Effector memory CD4-positive, alpha-beta T cell (primary cell): ENCODE measurements at places on chromosomes 7 and 10.

GRCh38 chr10:86213148-86213547 is 153.4 kb downstream of the GRID1 start:
- H3K4me1 ChIP-seq: no peaks in the 10 kb centered on the region
- H3K27me3 ChIP-seq: no peaks in the 10 kb centered on the region
- H3K27ac ChIP-seq: no peak overlapping the region
- H3K36me3 ChIP-seq: no peaks in the 10 kb centered on the region
- no peak for DNase-seq

GRCh38 chr10:65325913-65326312 is 1599.9 kb upstream of the LRRTM3 start:
- DNase-seq: no peak
- no peaks in the 10 kb centered on the region for H3K27me3 ChIP-seq
- H3K4me1 ChIP-seq: no peaks in the 10 kb centered on the region
- no peaks in the 10 kb centered on the region for H3K36me3 ChIP-seq
- H3K4me3 ChIP-seq: no peak overlapping the region

DNA sequence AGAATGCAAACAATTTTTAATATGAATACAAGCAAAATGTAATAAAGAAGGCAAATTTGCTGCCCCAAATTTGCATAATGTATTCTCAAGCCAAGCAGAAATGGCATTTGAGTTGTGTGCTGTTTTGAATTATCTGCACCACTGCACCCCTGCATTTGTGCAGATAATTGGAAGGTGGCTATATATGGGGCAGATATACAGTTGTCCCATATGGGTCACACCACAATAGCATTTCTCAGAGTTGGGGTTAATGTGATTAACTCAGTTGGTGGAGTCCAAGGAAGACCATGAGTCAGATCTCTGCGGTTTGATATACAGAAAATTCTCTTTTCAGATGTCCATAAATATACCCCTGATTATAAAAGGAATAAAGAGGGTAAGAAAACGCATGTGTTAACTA is 68.9 kb upstream of the EXOC4 start:
- H3K4me3 ChIP-seq: no peak overlapping the region
- no peaks in the 10 kb centered on the region for H3K27me3 ChIP-seq
- no peaks in the 10 kb centered on the region for H3K4me1 ChIP-seq
- H3K27ac ChIP-seq: no peak overlapping the region
- DNase-seq: no peak
- no peaks in the 10 kb centered on the region for H3K36me3 ChIP-seq

- H3K27ac ChIP-seq: no peak overlapping the region
- no peaks in the 10 kb centered on the region for H3K27me3 ChIP-seq
- H3K36me3 ChIP-seq: no peaks in the 10 kb centered on the region
- no peaks in the 10 kb centered on the region for H3K4me1 ChIP-seq
These were observed 205.2 kb downstream of the GLRX3 start for GRCh38 chr10:130341356-130341755.

DNA sequence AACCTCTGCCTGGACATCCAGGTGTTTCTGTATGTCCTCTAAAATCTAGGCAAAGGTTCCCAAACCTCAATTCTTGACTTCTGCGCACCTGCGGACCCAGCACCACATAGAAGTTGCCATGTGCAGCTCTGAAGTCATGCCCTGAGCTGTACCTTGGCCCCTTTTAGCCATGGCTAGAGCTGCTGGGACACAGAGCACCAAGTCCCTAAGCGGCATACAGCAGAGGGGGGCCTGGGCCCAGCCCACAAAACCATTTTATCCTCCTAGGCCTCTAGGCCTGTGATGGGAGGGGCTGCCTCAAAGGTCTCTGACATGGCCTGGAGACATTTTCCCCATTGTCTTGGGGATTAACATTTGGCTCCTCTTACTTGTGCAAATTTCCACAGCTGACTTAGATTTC is 14.6 kb downstream of the TMEM243 start:
- peaks cover 4% of the 10 kb centered on the region for H3K4me1 ChIP-seq
- DNase-seq: no peak
- H3K27me3 ChIP-seq: no peaks in the 10 kb centered on the region

- H3K36me3 ChIP-seq: no peaks in the 10 kb centered on the region
- DNase-seq: no peak
- no peaks in the 10 kb centered on the region for H3K4me1 ChIP-seq
- peaks cover 3% of the 10 kb centered on the region for H3K27me3 ChIP-seq
- no peak overlapping the region for H3K4me3 ChIP-seq
These were observed 40.1 kb downstream of the LYZL2 start for GRCh38 chr10:30589441-30589840.

DNA sequence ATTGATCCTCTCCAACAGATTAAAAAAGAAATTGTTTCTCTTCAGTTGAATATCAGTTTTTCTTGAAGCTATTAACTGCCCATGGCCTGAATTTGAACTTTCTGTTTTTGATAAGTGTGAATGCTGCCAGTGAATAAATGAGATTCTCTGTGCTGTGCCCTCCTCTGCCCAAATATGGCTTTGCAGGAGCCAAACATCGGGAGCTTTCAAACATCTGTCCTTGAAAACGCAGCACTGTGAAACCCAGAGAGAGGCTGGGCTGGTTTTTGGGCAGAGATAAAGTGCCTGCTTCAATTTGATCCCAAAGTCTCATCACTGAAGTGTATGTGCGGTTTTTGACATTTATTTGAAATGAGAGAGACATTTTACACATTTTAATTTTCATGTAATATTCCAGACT is 268.3 kb upstream of the SHH start:
- no peaks in the 10 kb centered on the region for H3K4me1 ChIP-seq
- no peak overlapping the region for H3K4me3 ChIP-seq
- H3K27me3 ChIP-seq: no peaks in the 10 kb centered on the region
- DNase-seq: no peak
- H3K36me3 ChIP-seq: no peaks in the 10 kb centered on the region
- no peak overlapping the region for H3K27ac ChIP-seq

DNA sequence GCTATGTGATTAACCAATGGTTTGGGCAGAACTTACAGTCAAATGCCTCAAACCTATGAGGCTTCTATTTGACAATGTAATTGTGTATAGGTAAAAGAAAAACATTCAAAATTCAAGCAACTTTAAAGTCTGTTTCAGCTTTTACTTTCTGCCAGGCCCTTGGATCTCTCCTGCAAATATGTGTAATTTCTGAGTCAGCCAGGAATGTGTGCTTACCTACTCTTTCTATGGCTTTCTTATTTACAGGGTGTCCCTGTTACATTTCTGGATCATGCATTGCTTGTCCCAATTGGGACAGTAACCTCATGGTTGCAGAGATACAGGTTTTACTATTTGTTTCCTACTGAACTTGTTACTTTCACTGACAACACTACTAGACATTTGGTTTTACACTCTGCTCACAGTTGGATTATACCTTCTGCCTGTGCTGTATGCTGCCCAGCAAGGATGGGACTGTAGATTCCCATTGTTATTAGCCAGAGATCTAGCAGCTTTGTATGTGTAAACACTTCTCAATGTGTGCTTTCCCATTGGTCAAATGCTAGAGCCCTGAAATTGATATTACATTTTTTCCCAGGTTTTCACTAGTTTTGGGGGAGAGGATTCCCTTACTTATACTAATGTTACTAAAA is 355.3 kb downstream of the ARL4A start:
- H3K36me3 ChIP-seq: no peaks in the 10 kb centered on the region
- H3K4me3 ChIP-seq: no peak overlapping the region
- H3K4me1 ChIP-seq: no peaks in the 10 kb centered on the region
- no peak overlapping the region for H3K27ac ChIP-seq

GRCh38 chr7:133843341-133843740 is 283.8 kb upstream of the LRGUK start:
- DNase-seq: no peak
- no peaks in the 10 kb centered on the region for H3K27me3 ChIP-seq
- no peaks in the 10 kb centered on the region for H3K36me3 ChIP-seq
- no peak overlapping the region for H3K27ac ChIP-seq

- no peak overlapping the region for H3K4me3 ChIP-seq
- H3K36me3 ChIP-seq: no peaks in the 10 kb centered on the region
- H3K4me1 ChIP-seq: no peaks in the 10 kb centered on the region
These were observed 130.0 kb upstream of the BTBD16 start for GRCh38 chr10:122140941-122141623.

- H3K27ac ChIP-seq: no peak overlapping the region
- no peak for DNase-seq
- no peak overlapping the region for H3K4me3 ChIP-seq
These were observed 1613.0 kb upstream of the LRRTM3 start for GRCh38 chr10:65312876-65313275.

GRCh38 chr10:43693602-43694001 is 44.9 kb upstream of the ZNF32 start:
- no peak overlapping the region for H3K27ac ChIP-seq
- DNase-seq: no peak
- peaks cover 8% of the 10 kb centered on the region for H3K4me1 ChIP-seq

DNA sequence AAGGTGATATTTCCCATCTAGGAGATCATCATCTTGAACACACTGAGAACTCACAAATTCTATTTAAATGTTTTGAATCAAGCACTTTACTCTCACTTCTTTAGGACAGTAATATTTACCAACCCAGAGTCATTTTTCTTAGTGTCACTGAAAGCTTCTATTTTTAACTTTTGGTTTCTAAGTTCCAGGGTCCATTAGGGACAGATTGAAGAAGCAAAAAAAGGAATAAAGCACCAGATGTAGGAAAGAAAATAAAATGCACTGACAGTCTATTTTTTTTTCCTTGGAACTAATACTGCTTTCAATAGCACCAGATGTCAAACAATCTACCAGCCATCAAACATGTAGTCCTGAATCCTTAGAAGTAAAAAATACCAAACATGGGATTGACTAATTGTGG is 526.7 kb upstream of the LRRN3 start:
- no peak for DNase-seq
- H3K36me3 ChIP-seq: no peaks in the 10 kb centered on the region
- no peaks in the 10 kb centered on the region for H3K4me1 ChIP-seq
- no peaks in the 10 kb centered on the region for H3K27me3 ChIP-seq

GRCh38 chr7:140672382-140673062 is at the start of gene ADCK2:
Gene ADCK2 (plus strand): TSS chr7:140672945. CDS start chr7:140673331, 386 bp downstream.
- no peaks in the 10 kb centered on the region for H3K27me3 ChIP-seq
- peak within 1 kb of the TSS; percentile 68 for H3K4me3 ChIP-seq
- peak within 1 kb of the TSS; percentile 75 for H3K27ac ChIP-seq
- H3K36me3 ChIP-seq: no peaks in the 10 kb centered on the region
- peak; percentile 37 for DNase-seq
- peaks cover 8% of the 10 kb centered on the region for H3K4me1 ChIP-seq

- H3K27ac ChIP-seq: no peak overlapping the region
- no peaks in the 10 kb centered on the region for H3K4me1 ChIP-seq
- H3K27me3 ChIP-seq: no peaks in the 10 kb centered on the region
- no peak overlapping the region for H3K4me3 ChIP-seq
These were observed 50.7 kb upstream of the CPXM2 start for GRCh38 chr10:123942114-123942861.

GRCh38 chr7:70489813-70490212 is 642.1 kb upstream of the GALNT17 start:
- no peaks in the 10 kb centered on the region for H3K27me3 ChIP-seq
- H3K36me3 ChIP-seq: no peaks in the 10 kb centered on the region
- DNase-seq: no peak
- H3K4me1 ChIP-seq: no peaks in the 10 kb centered on the region
- H3K27ac ChIP-seq: no peak overlapping the region
